ENCODE measurements at places on chromosomes 1 and 21.

DNA sequence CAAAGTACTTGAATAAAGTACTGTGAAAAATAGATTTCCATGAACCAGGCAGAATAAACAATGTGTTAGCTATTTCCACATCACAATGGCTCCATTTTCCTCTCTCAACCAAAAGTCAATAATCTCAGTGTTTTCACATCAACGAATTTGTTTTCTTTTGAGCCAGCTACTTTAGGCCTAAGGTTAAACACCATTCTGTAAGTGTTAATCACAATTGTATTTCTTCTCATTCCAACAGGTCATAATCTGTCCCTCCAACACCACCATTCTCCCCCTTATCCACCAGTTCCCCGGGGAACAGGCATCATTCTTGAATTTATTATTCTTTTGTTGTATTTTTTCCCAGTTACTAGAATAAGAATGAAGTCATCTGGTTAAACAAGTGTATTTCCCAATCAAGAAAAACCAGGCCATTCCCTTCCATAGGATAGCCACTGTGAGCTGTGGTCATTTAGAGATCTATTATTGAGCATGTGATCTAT, 66.2 kb upstream of the PALMD start:
- DNase-seq, result no peak

GRCh38 chr1:56811331-56811730, 7.9 kb downstream of the FYB2 start:
- DNase-seq, result no peak

- DNase-seq, result no peak
Measured at GRCh38 chr21:35587841-35588380, 472.4 kb downstream of the SETD4 start.

- peak; percentile 23 for DNase-seq
Measured at GRCh38 chr1:21550097-21550496, 40.9 kb downstream of the ALPL start.

- no peak for DNase-seq
Measured at GRCh38 chr1:64936956-64937355, 29.4 kb downstream of the JAK1 start.

GRCh38 chr1:167564612-167565270, 11.2 kb upstream of the CREG1 start:
- no peak for DNase-seq

DNA sequence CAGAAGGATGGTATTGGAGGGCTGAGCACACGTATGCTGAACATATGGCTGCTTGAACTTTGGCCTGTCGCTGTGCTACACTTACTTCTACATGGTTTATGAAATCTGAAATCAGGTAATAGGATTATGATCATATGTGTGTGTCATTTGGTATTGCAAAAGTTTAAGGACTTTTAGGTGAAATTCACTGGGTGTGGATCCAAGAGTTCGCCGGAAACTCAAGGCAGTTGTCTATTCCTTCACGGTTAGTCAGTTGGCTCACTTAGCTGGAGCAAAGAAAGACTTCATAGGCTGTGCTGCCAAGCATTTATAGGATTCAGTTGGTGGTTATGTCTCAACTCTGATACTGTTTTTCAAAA, 927 bp downstream of the UAP1 start:
- no peak for DNase-seq

DNA sequence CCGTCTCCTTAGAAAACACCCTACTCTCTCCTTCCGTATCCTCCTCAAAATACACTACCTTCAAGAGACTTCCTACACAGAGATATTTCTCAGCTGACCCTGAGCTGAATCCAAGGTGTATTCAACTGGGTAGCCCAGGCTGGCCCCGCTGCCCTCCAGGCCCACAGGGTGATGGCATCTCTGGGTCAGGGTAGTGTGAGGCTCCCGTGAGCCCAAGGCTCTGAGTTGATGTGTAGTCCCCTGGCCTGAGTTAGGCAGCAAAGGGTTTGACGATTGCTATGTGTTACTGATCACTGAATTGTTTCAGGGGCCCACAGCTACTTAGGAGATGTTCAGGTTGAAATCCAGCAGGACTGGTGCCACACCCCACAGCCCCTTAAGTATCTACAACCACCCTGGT, 6.7 kb downstream of the INAVA start:
- no peak for DNase-seq

DNA sequence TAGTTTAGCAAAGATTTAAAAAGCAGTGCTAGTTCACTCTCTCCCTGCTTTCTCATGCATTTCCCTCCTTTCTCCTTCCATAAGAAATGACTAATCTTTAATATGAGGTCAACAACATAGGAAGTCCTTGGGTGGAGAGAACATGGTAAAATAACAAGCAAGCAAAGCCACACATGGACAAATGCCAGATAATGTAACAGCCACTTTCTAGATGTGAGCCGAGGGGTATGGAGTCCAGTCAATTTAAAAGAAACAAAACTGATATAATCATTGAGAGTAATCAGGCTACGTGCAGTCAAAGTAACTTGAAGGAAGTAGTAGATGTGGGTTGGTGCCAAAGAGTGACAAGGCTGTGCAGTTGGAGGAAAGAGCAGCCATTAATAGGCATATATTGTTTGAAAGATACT, 69.6 kb downstream of the DUSP10 start:
- no peak for DNase-seq

- DNase-seq, result no peak
Measured at GRCh38 chr1:195005338-195005737, 1602.9 kb downstream of the KCNT2 start.

GRCh38 chr1:205497351-205497750, 7.1 kb upstream of the CDK18 start:
- no peak for DNase-seq

GRCh38 chr1:203048555-203049051, 22.3 kb downstream of the PPFIA4 start:
- no peak for DNase-seq

DNA sequence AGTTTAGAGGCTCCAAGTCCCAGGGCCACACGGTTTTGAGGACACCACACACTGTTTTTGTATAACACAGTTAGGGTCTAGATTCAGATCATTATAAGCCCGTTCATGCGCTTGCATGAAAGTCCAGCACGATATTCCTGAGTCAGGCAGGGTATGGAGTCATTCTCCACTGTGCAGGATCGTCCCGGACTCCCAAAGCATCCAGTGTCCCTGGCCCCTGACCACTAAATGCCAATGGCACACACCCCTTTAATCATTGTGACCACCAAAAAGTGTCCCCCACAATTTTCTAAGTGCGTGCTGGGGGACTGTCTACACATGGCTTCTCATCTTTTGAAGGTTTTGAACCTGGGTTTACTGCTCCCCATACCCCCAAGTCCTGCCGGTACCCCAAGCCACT, 27.1 kb upstream of the PTPRF start:
- no peak for DNase-seq

DNA sequence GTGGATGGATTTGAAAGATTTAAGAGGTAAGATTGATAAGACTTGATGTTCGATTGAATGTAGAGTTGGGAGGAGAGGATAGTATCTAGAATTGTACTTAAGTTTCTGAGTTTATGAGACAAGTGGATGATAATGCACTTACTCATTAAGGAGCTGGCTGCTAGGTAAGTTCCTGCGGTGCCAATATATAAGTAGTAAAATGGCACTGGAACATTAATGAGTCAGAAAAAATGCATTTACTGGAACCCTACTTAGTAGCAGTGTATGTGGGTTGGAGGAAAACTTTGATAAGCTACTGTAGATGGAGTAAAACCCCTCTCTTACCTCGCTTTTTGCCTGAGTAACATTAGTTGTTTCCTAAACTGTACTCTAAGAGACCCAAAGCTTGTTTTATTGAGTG, 68.2 kb downstream of the ZFYVE9 start:
- no peak for DNase-seq

All from inflammatory macrophage (primary cell).